Nasal cavity respiratory epithelium epithelial cell of viscerocranial mucosa (primary cell): ENCODE measurements at places on chromosomes 7 and 10. TPM values are rescaled to one million over a fixed set of nuclear protein-coding genes. Genes with fewer than 3 reads are reported as not detected.

Gene FANK1
- 2.7 and 7.0 TPM in 2 replicates for total RNA-seq

Gene UNCX
- not detected in 2 replicates for total RNA-seq

Gene NPC1L1
- total RNA-seq, result under 0.01 and 0.14 TPM in 2 replicates

Gene CYP3A7
- 0.07 TPM in 1 of 2 replicates, not detected in the other for total RNA-seq

Gene UPK3B
- total RNA-seq, result 1.4 and 6.7 TPM in 2 replicates

Gene DYNC1I1
- 0.21 TPM in 1 of 2 replicates, not detected in the other for total RNA-seq

Gene TLL2
- total RNA-seq, result 0.34 and 17.7 TPM in 2 replicates

Gene UNC5B
- total RNA-seq, result 67.2 and 67.3 TPM in 2 replicates

Gene AGR3
- not detected in 2 replicates for total RNA-seq

Gene PRKCQ
- 4.1 and 4.8 TPM in 2 replicates for total RNA-seq

Gene ITPRID1
- total RNA-seq, result not detected in 2 replicates

Gene HOXA4
- total RNA-seq, result not detected in 2 replicates

Gene SFTPD
- 1.0 and 1.2 TPM in 2 replicates for total RNA-seq

Gene LRRC4
- 0.34 and 1.4 TPM in 2 replicates for total RNA-seq

Gene LRRD1
- total RNA-seq, result under 0.01 and 0.14 TPM in 2 replicates

Gene CPVL
- total RNA-seq, result under 0.01 and 0.14 TPM in 2 replicates

Gene SFTPA1
- total RNA-seq, result not detected in 2 replicates

Gene DNAH11
- total RNA-seq, result 0.34 and 7.3 TPM in 2 replicates

Gene MYOZ1
- not detected in 2 replicates for total RNA-seq

Gene TACR2
- total RNA-seq, result 0.07 TPM in 1 of 2 replicates, not detected in the other

Gene MSMB
- 0.34 and 21.0 TPM in 2 replicates for total RNA-seq

Gene MEIG1
- total RNA-seq, result 0.43 TPM in 1 of 2 replicates, not detected in the other

Gene SEC31B
- total RNA-seq, result 0.68 and 2.2 TPM in 2 replicates

Gene SEPTIN7
- total RNA-seq, result 65.6 and 220 TPM in 2 replicates

Gene PURB
- 26.7 and 45.6 TPM in 2 replicates for total RNA-seq

Gene VGF
- total RNA-seq, result under 0.01 and 0.34 TPM in 2 replicates
